CD4-positive, alpha-beta T cell (primary cell): ENCODE measurements at places on chromosomes 6 and 20.

- no peaks in the 10 kb centered on the region for H3K27me3 ChIP-seq
- no peaks in the 10 kb centered on the region for H3K4me1 ChIP-seq
- H3K36me3 ChIP-seq = no peaks in the 10 kb centered on the region
Measured at GRCh38 chr20:11112832-11113231, 439.0 kb upstream of the JAG1 start.

DNA sequence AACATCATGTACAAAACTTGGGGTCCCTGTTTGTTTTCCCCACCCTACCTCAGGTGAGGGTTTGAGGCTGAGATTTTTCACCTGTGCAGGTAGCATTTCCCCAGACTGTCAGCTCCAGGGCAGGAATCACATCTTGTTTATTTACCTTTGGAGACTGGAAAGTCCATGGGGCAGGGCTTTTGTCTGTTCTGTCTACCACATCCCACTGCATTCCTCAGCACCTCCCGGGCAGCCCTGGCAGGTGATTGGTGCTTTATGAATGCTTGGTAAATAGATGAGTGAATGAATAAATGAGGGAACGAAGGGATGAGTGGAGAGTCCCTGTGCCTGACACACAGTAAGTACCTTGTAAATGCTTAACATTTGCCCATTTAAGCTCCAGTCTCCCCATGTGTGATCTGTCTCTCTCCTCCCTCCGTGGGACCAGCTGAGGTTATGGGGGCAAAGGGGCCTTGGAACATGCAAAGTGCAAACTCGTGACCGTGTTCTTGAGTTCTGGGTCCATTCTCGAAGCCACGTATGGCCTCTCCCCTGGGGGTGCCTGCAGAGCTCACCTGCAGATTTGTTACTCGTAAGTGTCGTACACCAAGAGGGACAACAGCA is 69.7 kb upstream of the PMEPA1 start:
- no peaks in the 10 kb centered on the region for H3K4me1 ChIP-seq
- no peak overlapping the region for H3K4me3 ChIP-seq
- H3K36me3 ChIP-seq = no peaks in the 10 kb centered on the region
- peaks cover 3% of the 10 kb centered on the region for H3K27me3 ChIP-seq

- H3K4me1 ChIP-seq = no peaks in the 10 kb centered on the region
- H3K27me3 ChIP-seq = no peaks in the 10 kb centered on the region
- no peak overlapping the region for H3K4me3 ChIP-seq
- no peak for DNase-seq
- no peaks in the 10 kb centered on the region for H3K36me3 ChIP-seq
- no peak overlapping the region for H3K27ac ChIP-seq
Measured at GRCh38 chr6:90168693-90169131, 127.9 kb downstream of the BACH2 start.

DNA sequence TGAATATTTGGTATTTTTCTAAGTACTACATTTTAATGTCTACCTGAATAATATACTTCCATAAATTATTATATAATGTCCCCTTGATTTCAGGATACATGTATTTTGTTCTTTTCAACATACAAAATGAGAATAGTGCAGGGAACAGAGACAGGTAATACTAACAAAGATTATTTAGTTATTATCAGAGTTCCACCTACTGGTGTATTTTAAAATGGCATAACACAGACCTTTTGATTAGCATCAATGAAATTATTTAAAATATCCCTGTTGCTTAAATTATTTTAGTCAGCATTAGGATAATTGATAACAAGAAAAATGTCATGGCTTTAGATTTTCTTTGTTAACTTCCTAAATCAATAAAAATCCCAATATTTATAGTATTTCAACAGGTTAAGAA is 184.0 kb downstream of the PRDM13 start:
- no peak for DNase-seq
- no peaks in the 10 kb centered on the region for H3K27me3 ChIP-seq
- H3K4me1 ChIP-seq = no peaks in the 10 kb centered on the region

GRCh38 chr6:166153966-166154365 is 13.7 kb downstream of the TBXT start:
- DNase-seq = no peak
- H3K27ac ChIP-seq = no peak overlapping the region
- no peaks in the 10 kb centered on the region for H3K27me3 ChIP-seq
- H3K4me3 ChIP-seq = no peak overlapping the region
- no peaks in the 10 kb centered on the region for H3K36me3 ChIP-seq
- H3K4me1 ChIP-seq = no peaks in the 10 kb centered on the region

DNA sequence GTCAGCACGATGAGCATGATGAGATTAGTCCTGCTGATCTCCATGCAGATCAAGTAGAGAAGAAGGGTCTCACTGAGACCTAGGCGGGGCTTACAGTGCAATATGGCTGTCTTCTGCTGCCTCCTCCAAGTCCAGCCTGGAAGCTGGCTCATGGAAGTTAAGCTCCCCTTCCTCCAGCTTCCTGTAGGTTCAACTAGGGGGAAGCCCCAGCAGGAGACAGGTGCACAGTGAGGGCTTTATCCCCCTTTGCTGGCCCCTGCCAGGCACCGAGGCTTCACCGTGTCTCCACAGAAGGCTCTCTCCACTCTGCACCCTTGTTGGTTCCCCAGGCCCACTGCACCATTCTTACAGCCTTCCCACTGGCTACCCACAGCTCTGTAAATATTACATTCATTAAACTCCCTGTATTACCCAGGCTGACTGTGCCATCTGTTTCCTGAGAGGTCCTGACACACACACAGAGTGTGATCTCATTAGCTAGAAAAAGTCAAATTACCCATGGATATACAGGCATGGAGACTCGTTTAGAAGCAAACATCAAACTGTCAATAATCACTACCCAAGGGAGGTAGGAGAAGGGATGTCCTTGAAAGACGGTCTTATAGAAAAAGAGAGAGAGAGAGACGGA is 90.4 kb downstream of the SLC2A10 start:
- H3K27me3 ChIP-seq = peaks cover 15% of the 10 kb centered on the region
- H3K4me3 ChIP-seq = no peak overlapping the region
- no peak for DNase-seq
- no peak overlapping the region for H3K27ac ChIP-seq
- H3K36me3 ChIP-seq = no peaks in the 10 kb centered on the region

DNA sequence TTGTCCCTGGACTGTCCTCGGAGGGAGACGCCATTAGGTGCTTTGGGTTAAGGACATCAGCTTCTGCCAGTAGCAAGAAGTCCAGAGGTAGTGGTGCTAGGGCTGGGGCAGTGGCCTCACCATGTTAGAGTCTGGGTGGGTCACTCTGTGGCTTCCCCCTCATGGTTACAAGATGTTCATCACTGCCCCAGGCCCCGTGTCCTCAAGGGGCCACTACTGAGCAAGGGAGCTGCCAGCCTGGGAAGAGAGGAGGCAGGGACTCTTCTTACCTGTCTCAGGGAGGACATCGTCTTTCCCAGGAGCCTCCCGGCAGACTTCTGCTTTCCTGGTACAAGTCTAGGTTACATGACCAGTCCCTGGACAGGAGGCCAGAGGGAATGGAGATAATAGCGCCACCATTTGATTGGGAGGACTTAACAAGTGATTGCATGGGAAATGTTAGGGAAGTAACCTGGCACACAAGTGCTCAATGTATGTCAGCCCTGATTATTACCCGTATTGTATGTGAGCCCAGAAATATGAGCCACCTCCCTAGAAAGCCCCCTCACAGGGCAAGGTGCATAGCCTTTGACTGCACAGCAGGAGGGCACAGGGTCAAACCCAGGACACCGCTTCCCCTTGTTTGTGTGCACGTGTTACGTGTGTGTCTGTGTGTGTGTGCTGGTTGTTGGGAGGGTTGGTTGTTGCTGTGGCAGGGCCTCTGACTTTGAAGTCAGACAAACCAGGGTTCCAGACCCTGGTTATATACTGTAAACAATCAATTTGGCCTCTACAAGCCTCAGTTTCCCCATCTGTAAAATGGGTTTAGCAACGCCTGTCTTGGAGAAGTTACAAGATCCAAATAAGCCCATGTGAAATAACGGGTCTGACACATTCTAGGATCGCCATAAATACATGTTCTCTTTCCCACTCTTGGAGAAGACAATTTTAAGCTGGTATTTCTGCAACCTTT is 30.0 kb downstream of the SIRPA start:
- no peak overlapping the region for H3K27ac ChIP-seq
- H3K4me3 ChIP-seq = no peak overlapping the region
- no peak for DNase-seq
- H3K36me3 ChIP-seq = no peaks in the 10 kb centered on the region

GRCh38 chr6:144467172-144467762 is 182.1 kb downstream of the UTRN start:
- H3K27ac ChIP-seq = no peak overlapping the region
- H3K4me3 ChIP-seq = no peak overlapping the region
- H3K36me3 ChIP-seq = peaks cover 61% of the 10 kb centered on the region
- no peak for DNase-seq
- H3K4me1 ChIP-seq = peaks cover 15% of the 10 kb centered on the region
- no peaks in the 10 kb centered on the region for H3K27me3 ChIP-seq

DNA sequence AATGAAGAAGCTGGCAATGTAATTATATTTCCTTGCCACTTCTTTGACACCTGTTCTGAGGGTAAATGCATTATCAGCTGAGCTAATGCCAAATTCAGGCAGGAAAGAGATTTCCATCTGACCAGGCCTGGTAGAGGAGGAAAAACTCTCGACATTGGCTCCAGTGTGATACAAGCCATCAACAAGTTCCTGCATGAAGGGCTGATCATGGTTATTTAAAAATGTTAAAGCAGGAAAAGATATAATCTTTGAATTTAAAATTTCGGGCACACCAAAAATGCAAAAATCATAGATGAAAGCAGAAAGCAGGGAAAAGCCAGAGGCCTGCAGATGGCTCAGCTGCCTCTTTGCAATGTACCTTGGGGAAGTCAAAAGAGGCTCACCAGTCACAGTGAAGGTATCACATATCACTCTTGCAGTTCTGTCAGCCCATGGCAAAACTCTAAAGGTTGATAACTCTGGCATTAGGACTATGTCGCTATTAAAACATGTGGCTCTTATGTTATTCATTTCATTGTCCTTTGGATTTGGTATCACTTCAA is 39.1 kb downstream of the LGSN start:
- no peak for DNase-seq
- H3K4me3 ChIP-seq = no peak overlapping the region
- H3K36me3 ChIP-seq = no peaks in the 10 kb centered on the region
- no peak overlapping the region for H3K27ac ChIP-seq

- H3K36me3 ChIP-seq = no peaks in the 10 kb centered on the region
- H3K27ac ChIP-seq = no peak overlapping the region
- H3K4me3 ChIP-seq = no peak overlapping the region
- H3K4me1 ChIP-seq = no peaks in the 10 kb centered on the region
Measured at GRCh38 chr6:1402369-1402768, 13.0 kb downstream of the FOXF2 start.

DNA sequence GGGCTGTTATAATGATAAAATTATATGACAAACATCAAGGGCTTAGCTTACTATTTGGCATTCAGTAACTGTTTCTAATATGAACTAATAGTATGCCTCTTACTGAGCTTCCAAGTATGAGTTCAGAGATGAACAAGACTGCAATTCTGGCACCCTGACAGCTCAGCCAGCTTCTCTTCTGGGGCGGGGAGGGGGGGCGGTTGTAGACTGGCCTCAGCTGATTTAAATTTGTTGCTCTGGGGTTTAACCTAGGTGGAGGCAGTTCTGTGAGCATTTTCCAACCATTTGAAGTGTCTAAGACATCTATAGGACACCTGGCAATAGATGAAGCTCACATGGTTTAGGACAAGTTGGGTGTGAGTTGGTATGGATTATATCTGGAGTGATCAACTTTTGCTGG is 401.9 kb downstream of the QKI start:
- H3K4me1 ChIP-seq = no peaks in the 10 kb centered on the region
- no peak overlapping the region for H3K4me3 ChIP-seq
- H3K27me3 ChIP-seq = no peaks in the 10 kb centered on the region

DNA sequence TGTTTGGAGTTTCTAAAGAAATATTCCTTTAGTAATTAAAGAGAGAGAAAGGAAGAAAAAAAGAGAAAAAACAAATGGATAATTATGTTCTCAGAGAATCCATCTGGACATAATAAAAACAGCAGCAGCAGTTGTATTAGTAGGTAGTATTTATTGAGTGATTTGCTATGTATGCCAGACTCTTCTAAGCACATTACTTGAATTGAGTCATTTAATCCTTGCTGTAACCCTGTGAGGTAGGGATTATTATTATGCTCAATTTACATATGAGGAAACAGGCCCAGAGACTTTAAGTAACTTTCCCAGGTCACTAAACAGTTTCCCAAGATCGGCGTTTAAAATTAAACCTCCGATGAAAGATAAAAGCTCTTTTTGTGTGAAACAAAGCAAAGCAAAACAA is 238.8 kb downstream of the TSHZ2 start:
- no peak for DNase-seq
- H3K27ac ChIP-seq = no peak overlapping the region
- no peaks in the 10 kb centered on the region for H3K36me3 ChIP-seq
- no peaks in the 10 kb centered on the region for H3K27me3 ChIP-seq

- H3K4me3 ChIP-seq = no peak overlapping the region
- H3K27me3 ChIP-seq = peaks cover 2% of the 10 kb centered on the region
- peak; percentile 43 for DNase-seq
Measured at GRCh38 chr20:19828232-19828631, 70.2 kb downstream of the RIN2 start.

GRCh38 chr20:64151633-64152530 is 12.4 kb upstream of the MYT1 start:
- H3K27me3 ChIP-seq = peaks cover 2% of the 10 kb centered on the region
- no peaks in the 10 kb centered on the region for H3K36me3 ChIP-seq
- H3K4me3 ChIP-seq = no peak overlapping the region
- no peak overlapping the region for H3K27ac ChIP-seq
- no peak for DNase-seq
- no peaks in the 10 kb centered on the region for H3K4me1 ChIP-seq

GRCh38 chr20:6108330-6108729 is 14.5 kb downstream of the FERMT1 start:
- H3K4me3 ChIP-seq = no peak overlapping the region
- H3K27ac ChIP-seq = no peak overlapping the region
- H3K4me1 ChIP-seq = no peaks in the 10 kb centered on the region
- no peaks in the 10 kb centered on the region for H3K36me3 ChIP-seq

GRCh38 chr6:90870561-90870960 is 283.7 kb upstream of the MAP3K7 start:
- H3K36me3 ChIP-seq = no peaks in the 10 kb centered on the region
- no peak overlapping the region for H3K27ac ChIP-seq
- H3K4me1 ChIP-seq = no peaks in the 10 kb centered on the region
- H3K4me3 ChIP-seq = no peak overlapping the region
- DNase-seq = no peak

DNA sequence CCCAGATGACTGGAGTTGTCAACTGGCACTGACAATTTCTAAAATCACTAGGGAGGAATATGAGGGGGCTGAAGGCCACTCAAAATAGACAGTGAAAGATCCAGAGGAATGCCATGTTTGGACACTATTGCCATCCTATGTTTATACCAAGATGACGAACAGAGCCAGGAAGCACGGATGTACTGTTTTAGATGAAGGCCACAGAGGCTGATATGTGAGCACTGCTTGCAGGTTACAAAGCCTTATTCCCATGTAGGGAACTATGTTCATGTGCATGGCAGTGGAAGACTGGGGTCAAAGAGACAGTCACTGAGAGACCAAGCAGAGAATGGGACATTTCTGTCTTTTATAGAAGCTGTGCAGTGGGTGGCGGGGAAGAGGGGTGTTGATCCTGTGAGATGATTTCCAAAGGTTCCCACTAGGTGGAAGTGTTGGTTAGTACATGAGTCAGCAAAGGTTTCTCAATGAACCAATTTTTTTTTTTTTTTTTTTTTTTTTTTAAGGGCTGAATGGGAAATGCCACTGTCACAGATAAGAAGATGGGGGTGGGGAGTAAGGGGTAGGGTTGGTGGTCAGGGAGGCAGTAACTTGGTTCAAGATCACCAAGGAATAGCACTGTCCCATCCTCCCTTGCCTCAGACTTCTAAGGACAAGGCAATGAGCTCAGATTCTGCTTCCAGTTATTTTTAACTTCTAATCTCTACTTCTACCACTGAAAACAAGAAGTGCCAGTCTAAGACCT is 46.7 kb upstream of the MOCS1 start:
- H3K4me1 ChIP-seq = no peaks in the 10 kb centered on the region
- no peak overlapping the region for H3K4me3 ChIP-seq
- H3K27me3 ChIP-seq = peaks cover 4% of the 10 kb centered on the region
- no peak overlapping the region for H3K27ac ChIP-seq
- DNase-seq = no peak
